Fibroblast of pulmonary artery (primary cell): ENCODE measurements at places on chromosomes 11 and 22.

- DNase-seq = no peak
These were observed 17.1 kb downstream of the SC5D start for GRCh38 chr11:121309688-121310087.

GRCh38 chr11:66688561-66689534 lies 11.2 kb upstream of the RBM4B start:
- DNase-seq = no peak

DNA sequence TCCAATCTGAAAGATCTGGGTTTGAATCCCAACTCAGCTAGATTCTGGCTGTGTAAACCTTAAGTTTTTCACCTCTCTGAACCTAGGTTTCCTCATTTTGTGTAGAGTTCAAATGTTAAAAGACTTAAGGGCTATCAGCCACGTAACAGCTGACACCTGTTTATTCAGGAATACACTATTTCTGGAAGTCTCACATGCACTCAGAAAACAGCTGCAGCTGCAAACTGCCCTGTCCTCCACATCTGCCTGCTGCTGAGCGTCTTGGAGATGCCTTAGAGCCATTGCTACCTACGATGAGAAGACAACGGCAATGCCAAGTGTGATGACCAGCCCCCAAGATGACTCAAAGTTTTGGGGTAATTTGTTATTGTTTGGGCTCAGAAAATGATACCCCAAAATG lies 6.7 kb upstream of the TRIM44 start:
- no peak for DNase-seq

- DNase-seq = peak; percentile 72
These were observed 7.4 kb downstream of the CNTF start for GRCh38 chr11:58629857-58630256.

- no peak for DNase-seq
These were observed 16.2 kb upstream of the ESAM start for GRCh38 chr11:124778281-124778680.

GRCh38 chr11:48129697-48130395 lies 86.8 kb upstream of the OR4B1 start:
- DNase-seq = no peak

GRCh38 chr22:27820896-27821866 lies 19.6 kb upstream of the MN1 start:
- DNase-seq = no peak

DNA sequence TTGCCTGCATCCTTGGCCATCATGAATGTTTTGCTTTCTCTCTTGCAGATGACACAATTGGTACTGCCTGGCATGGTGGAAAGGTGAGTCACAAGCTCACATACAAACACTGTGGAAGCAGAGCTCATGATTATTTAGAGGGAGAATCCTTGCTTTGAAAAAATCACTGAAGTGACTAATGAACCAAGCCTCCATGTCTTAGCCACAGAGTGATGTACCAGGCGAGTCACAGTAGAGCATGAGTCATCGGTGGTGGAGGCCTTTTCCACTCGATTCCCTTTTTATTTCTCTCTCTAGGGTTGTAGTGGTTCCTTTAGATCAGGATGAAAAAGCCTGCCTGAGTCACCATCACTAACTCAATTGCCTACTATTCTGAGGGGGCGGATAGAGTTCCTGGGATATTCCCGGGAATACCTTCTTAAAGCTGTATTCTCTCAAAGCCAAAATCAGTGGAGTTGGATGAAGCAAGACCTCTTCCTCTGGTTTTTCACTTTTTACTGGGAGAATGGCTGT lies 49.6 kb upstream of the ALKBH3 start:
- peak; percentile 98 for DNase-seq

DNA sequence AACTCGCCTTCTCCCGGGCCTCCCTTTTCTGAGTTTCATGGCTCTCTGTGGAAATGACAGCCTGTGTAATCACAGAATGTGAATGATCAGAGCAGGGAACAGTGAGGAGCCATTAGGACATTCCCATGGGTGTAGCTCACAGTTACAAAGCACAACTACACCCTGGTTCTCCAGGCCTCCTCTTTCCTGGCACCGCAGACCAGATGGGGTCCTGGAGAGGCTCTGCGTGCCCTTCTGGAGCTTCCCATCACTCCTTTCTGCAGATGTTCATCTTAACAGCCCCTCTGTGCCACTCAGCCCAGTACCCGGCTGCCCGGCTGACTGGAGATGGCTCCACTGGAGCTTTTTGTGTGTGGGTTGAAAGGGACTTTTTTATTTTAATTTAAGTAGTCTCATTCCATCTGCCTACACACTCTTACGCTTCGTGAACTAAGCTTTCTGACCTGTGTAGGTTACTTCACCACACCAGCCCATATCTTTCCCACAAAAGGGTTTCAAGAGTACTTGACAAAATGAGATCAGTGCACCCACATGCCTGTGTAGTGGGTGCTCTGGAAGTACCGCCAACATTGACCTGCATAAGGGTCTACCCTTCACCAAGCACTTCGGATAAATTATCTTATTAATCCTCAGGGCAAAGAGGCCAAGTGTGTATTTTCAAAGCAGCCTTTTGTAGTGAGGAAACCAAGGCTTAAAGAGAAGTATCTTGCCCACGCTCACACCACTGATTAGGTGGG lies 29.8 kb downstream of the SREBF2 start:
- DNase-seq = no peak

- no peak for DNase-seq
These were observed 17.1 kb downstream of the ASCC2 start for GRCh38 chr22:29820961-29821290.

DNA sequence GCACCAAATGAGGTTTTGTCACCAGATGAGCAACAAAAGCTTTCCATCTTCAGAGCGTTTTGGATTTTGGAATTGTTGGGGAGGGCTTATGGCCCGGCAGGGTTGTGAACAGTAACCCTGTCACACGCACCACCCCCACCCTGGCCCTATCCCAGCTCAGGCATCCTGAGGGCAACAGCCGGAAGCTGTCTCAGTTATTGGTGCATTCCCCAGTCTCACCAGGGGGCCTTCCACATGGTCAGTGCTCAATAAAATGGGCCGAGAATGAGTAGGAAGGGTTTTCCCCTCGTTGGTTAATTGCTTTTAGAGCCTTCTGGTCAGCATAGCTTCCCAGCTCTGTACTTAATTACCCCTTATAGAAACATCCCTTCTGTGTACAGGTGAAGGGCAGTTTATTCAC lies 46.0 kb downstream of the LRP5 start:
- DNase-seq = no peak

DNA sequence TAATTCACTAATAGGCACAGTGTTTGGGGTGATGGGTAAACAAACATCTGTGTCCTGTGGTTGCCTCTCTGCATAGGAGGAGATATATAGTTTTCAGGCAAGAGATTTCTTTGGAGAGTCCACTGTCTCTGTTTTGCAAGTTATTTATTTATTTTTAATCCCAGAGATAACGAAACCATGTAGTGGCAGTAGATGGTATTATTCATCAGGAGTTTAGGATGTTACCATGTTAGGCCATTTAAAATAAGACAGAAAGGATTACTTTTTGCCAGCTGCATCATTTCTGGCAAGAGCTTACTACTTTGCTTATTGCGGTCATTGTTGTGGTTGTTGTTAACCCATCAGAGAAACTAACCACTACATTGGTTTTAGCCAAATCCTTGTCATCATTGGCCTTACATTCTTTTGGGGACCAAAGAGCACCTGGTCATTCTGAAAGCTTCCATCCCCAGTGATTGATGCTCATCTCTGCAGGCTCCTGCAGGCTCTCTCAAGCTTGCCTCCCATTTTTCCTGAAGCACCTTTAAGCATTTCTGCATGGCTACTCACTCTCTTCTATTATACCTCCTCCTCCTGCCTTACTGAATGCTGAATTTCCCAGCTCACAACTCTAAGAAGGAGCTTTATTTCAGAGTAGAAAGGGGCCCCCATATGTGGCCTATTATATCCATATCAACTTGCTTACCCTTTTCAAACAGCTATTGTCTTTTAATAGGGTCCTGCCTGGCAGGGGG lies 84.4 kb downstream of the CSTPP1 start:
- peak; percentile 24 for DNase-seq

GRCh38 chr11:12174128-12174476 lies 63.7 kb downstream of the MICAL2 start:
- DNase-seq = no peak

DNA sequence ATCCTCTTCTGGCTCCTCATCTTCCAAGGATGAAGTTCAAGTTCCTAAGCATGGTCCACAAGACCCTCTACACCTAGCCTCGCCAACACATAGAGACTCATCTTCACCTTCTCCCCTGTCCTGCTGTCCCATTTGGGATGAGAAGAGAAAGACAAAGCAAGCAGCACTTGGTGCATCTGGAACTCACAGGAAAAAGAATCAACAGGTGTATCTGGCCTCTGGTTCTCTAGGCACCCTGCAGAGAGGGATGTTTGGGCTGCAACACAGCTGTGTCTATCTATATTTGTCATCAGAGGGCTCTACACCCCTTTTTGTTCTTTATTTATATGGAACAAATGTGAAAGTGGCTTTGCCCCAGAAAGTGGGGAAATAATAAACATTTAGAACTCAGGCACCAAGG lies 82.1 kb upstream of the GALNT18 start:
- no peak for DNase-seq

DNA sequence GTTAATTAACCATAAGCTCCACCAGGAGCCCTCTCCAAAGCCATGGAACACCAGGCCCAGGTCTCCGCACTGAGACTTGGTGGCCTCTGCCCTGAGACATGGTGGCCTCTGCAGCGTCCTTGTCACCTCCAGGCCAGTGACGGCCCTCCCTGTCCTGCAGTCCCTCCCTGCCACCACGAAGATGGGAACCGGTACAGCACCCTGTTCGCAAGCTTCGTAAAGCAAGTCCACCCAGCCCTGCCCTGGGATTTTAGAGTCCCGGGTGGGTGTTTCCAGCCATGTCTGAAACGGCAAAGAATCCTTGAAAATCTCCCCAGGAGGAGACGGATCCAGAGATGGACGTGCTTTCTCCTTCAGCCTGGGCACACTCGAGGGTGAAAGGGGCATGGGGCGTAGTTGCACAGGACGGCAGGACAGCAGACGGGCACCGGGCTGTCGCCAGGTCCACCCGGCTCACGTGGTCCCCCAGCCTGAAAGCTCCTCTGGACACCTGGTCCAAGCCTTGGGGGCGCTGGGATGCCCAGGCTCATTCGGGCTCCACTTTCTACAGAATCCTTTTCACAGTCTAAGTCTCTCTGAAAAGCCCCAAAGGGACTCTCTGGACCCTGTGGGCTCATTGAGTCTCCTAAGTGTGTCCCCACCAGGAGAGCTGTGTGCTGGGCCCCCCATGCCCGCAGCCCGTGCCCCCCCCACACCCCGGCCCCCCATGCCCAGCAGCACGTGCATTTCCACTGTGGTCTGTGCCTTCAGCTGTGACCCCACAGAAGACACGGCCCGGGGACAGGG lies 456.2 kb downstream of the BRD1 start:
- no peak for DNase-seq

- DNase-seq = peak; percentile 50
These were observed 3.6 kb downstream of the ZFTA start for GRCh38 chr11:63764679-63765647.

DNA sequence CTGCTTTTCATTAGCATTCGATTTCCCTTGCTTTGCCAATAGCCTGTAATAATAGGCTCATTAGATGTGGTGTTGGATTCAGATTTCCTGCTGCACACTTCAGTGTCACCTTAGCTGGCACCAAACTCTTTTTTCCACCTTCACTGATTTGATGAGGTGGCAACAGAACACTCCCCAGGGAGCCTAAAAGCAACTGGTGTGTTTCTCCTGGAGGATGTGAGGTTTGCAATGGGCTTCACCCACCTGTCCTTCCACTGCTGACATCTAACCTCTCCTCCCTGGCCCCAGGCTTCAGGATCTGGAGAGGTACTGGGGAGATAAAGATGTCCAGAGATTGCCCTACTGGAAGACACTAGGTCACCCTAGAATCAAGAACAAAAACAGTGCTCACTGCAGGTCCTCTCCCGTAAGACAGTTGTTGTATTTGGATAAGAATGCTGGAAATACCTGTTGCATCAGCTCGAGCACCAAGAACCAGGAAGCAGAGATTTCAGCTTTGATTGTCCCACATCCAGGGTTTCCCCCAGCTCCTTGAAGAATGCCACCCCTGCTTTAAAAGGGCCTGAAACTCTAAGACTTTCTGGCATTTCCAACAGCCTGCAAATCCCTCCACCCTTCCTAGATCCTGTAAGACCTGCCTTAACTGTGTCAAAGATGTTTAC lies 96.9 kb downstream of the SLC1A2 start:
- DNase-seq = no peak
